Activated naive CD4-positive, alpha-beta T cell treated with anti-CD3 and anti-CD28 coated beads, Interleukin-2, amount 50 U/mL, for 16 hours (primary cell): ENCODE measurements at places on chromosomes 1 and 21.

DNA sequence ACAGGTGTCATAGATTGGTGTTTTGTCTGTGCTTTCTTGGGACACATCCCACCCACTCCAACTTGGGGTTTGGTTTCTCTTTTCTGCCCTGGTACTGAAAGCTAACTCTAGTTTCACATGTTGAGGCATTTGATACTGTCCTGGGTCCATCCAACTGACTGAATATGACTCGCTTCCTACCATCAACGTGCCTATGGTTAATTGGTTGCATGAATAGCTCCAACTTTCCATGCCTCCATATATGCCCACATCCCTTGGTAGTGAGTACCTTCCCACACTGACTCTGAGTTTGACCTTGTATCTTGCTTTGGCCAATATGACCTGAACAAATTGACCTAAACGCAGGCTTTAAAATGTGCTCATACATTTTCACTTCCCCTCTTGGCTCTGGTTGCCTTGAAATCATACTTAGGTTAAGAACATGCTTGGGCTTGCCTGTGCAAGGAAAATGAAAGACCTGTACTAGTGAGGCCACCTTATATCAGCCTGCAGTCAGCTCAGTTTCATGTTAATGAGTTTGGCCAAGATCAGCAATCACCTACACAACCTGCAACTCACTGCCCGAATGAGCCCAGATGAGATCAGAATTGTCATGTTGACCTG, 81.0 kb upstream of the KCNK2 start:
- DNase-seq, result no peak

DNA sequence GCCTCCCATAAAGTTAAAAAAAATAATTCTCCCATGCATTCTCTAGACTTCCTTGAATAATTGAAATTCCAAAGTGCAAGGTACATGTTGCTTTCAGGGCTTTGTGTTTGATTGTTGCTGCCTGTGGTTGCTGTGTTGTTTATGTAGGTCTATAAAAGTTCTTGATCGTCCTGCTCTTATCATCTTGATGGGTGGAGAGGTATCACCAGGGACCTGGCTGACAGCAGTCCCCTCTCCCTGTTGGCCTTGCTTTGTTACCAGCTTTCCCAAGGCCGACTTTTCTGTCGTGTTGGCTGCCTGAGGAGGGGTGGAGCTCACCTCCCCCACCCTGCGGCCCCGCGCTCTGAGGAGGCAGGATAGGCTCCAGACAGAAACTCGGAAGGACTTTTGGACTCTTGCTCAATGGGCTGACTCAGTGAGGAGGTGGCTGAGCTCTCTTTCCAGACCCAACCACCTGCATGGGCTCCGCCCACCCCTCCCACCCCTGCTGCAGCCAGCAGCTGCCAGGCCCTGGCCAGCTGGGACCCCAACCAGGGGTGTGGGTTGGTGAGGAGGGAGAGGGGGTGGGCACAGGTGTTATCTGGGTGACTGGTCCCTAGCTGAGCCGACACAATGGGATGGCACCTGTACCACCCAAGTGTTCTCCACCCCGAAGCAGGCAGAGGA, 2.0 kb downstream of the INAVA start:
- DNase-seq, result no peak

DNA sequence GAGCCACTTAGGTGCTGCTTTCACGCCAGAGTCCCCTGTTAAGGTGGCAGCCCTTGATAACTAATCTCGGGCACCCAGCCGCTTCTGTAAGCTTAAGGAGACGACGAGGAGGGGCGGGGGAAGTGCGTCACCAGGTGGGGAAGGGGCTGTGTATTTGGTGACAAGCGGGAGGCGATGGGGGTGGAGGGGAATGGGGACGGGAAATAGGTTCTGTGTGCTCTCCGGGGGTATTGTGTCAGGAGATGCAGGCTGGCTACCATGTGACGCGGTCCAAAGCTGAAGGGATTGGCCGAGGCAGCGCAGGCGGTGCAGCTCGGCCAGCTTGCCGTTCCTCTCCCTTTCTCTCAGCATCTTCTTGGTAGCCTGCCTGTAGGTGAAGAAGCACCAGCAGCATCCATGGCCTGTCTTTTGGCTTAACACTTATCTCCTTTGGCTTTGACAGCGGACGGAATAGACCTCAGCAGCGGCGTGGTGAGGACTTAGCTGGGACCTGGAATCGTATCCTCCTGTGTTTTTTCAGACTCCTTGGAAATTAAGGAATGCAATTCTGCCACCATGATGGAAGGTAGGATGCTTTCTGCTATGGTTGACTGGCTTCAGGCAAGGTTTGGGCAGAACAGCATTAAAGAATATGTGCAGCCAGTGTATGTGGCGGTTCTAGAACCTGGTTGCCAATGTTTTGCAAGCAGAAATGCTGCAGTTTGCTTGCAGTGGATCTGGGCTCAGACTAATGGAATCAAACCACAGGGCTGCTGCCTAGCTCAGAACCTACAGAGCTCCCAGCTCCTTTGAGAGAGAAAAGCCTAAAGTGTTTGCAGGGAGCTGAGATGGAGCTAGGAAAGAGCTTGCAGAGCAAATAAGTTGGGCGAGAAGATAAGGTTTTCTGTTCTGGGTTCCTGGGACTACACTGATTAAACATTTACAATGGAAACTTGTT, at the start of gene SGIP1:
TSS of gene SGIP1 (plus strand) at position 350 of the 937 bp plus-strand sequence. CDS start at position 556, 206 bp downstream.
- no peak for DNase-seq

- no peak for DNase-seq
Observed at GRCh38 chr1:208141610-208142192, 102.5 kb downstream of the PLXNA2 start.

- DNase-seq, result no peak
Observed at GRCh38 chr1:9247894-9248293, 13.3 kb downstream of the H6PD start.

GRCh38 chr1:177315761-177316160, 145.0 kb downstream of the BRINP2 start:
- DNase-seq, result no peak

GRCh38 chr1:151313501-151313900, 13.7 kb downstream of the PI4KB start:
- no peak for DNase-seq

- DNase-seq, result no peak
Observed at GRCh38 chr1:32915766-32916706, 14.8 kb upstream of the TMEM54 start.

DNA sequence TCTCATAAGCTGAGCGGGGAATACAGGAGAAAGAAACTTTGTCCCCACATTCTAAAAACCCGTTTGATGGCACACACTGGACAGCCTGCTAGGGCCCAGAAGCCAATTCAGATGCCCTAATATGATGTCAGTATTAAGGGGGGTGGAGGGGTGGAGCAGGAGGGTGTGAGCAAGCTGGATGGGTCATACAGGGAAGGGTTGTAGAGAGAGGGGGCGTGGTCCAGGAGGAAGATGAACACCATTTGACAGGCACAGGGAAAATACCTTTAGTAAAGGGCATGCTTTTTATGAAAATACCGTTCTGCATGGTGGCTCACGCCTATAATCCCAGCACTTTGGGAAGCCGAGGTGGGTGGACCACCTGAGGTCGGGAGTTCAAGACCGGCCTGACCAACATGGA, 6.0 kb downstream of the TARS2 start:
- DNase-seq, result no peak

- no peak for DNase-seq
Observed at GRCh38 chr1:101993710-101994109, 3.0 kb downstream of the OLFM3 start.

GRCh38 chr21:45372732-45373355, 32.1 kb upstream of the COL18A1 start:
- DNase-seq, result no peak

- no peak for DNase-seq
Observed at GRCh38 chr1:109246141-109246551, 3.2 kb upstream of the CELSR2 start.

DNA sequence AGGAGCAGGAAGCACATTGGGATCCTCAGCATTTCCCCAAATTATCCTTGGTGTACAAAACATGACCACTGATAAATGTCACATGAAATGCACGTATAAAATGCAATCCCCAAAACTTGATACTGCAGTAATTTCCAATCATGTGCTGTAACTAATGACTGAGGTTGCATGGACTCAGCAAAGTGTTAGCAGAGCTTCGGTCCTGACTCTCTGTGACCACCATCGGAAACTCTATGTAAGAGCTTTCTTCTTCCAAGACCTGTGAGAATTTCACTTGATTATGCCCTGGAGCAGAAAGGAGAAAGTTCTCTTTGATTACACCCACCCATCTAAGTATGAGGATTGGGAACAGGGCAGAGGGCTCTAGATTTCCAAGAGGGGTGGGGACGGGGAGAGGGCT, 908 bp downstream of the CD53 start:
- DNase-seq, result no peak

DNA sequence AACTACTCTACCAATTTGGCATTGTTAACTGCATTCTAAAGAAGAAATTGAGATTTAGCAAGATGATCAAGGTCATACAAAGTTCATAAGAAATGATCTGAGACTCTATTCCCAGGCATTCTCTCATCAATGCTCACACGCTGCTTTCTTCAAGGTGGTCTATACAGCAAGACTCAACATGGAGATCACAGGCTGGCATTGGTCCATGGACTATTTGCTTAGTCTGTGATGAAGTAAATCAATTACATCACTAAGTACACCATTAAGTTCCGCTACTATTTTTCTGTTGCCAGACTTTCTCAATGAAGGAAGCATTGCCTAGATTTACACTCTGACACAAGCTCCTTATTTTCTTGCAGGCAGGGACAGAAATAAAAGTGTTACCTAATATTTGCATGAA, 51.9 kb upstream of the CYP2J2 start:
- no peak for DNase-seq

DNA sequence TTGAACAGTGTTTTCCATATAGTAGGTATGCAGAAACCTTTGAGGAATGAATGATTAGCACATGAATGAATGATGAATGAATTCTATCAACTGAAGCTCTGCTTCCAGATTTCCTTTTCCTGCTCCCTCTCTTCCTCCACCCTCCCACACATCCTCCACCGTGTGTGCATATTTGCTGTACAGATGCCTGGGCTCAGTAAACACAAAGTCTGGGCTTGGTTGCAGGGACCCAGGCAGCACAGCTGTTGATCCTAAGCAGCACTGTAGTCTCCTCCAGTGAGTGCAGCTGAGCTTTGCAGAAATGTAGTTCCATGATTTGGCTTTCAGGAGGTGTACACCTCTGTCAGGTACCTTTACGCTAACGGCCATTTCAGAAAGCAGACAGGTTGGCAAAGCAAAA, 611.7 kb downstream of the NUF2 start:
- no peak for DNase-seq

DNA sequence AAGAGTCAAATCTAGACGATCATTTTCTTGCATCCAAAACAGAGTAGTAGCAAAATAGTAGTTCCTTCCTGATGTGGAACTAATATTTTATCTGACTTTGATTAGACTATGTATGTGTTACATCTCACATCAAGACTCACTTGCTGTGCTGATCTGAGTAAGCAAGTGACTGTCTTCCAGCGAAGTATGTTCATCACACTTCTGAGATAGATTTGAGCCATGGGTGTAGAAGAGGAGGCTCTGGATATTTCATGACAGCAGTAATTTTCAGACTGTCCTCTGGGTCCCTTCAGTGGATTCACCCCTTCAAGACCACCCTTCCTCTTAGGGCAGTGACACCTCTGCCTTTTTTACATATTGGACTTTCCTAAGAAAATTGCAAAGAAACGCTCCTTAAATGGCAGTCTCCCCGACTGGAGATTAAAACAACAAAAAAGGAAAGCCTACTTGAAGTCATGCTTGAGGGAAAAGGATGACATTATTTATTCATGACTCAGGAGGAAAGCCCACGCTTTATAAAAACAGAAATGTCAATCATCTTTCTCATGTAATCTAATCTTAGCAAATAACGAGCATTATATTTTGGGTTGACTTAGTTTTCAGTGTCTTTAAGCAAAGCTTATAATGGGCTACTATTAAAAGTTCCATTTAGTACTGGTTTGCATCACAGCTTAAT, 22.8 kb downstream of the ATP1B1 start:
- no peak for DNase-seq

DNA sequence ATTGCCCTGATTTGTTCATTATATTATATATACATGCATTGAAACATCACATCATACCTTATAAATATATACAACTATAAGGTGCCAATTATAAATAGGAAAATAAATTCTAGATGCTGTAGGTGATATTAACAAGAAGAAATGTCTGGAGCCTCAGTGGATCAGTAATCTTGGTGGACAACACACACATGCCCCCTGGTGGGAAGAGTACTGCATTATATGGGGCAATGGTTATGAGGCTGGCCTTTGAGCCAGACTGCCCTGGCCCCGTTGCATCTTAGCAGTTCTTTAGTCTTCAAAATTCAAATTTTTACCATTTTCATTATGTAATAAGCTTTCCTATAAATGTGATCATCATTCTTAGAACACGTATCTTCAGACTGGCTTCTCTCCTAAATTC, 335.0 kb upstream of the GREM2 start:
- no peak for DNase-seq

DNA sequence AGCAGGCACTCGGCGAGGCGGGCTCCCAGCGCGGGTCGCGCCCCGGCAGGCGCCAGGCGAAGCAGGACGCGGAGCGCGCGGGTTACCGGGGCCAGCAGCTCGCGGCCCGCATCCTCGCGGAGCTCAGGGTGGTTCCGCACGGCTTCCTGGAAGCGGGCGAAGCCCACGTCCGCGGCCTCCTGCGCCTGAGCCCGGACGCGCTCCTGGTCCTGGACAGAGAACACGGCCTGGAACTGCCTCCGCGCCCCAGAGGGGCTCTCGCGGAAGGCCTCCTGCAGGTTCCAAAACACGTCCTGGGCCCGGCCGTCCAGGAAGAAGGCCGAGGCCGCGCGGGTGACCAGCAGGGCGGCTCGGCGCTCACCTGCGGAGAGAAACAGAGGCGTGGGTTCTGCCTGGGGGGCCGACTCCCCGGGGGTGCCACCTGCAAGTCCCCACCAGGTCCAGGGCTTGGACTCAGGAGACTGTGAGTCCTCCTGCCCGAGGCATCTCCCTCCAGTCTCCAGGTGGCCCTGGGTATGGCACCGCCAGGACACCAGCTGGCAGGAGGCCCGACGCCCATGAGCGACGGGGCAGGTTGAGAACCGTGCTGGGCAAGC, 11.4 kb downstream of the TTC34 start:
- no peak for DNase-seq

DNA sequence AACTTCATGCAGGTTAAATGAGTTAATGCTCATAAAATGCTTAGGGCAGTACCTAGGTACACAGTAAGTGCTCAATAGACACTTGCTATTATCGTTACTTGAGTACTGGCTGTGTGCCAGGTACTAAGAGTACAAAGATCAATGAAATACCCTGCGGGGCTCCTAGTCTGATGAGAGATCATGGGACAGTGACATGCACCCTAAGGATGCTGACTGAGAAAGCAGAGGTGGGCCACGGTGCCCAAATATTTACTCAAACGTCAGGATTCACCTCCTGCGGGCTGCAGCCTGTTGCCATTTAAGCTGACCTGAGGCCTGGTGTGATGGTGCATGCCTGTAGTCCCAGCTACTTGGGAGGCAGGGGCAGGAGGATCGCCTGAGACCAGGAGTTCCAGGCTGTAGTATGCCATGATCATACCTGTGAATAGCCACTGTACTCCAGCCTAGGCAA, 19.8 kb upstream of the LUZP1 start:
- DNase-seq, result no peak
